ENCODE measurements at places on chromosomes 3 and 15.

- DNase-seq, result no peak
Observed at GRCh38 chr3:58242340-58242739, 4.7 kb downstream of the ABHD6 start.

DNA sequence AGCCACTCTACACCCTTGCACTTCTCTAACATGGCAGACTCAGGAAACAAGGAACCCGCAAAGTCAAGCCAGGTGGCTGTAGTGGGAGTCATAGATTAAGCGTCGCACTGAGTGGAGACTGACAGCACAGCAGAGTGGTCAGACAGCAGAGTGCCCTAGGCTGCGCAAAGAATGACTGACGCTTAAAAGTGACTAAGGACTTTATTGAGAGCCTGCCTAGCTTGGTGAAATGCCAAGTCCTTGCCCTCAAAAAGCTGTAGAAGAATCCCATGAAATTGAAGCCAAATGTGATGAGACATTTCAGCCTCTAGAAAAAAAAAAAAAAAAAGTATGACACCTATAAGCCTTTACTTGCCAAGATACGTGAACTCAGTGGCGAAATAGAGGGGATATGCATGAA is 30.2 kb downstream of the NCEH1 start:
- no peak for DNase-seq

- DNase-seq, result no peak
Observed at GRCh38 chr15:63198371-63199250, 9.2 kb downstream of the RAB8B start.

DNA sequence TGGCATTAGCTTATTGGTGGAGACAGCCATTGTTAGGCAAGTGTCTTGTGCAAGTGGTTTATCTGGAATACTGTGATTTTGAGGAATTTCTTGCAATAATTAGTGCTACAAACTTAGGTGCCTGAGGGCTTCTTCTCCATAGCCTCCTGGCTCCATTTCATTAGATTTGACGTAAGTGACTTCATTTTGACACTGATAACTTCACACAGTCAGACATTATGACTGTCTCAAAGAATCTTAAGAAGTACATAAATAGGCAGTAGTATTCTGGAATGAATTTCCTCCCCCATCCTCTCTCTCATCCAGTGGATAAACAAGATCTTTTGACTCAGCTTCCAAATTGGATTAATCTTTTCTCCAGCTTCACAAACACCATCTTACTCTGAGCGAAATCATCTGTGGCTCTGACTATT is 19.0 kb downstream of the ARL14 start:
- DNase-seq, result no peak

DNA sequence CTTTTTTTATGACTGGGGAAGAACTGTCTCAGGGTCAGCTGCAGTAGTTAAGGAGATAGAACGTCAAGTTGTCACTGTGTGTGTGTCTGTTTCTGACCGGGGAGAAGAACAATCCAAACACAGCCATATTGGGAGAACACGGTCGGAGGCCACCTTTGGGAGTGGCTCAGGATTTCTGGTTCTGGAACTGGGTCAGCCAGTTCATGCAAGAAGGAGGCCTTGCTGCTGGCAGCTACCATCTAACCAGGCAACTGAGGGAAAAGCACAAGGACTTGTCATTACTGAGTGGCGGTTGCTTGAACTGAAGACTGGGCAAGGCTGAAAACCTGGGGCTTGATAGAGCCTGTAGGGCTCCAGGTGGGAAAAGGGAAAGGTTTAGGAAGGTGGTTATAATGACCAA is 24.6 kb downstream of the GLDN start:
- no peak for DNase-seq

- no peak for DNase-seq
Observed at GRCh38 chr15:85284497-85284896, 95.9 kb upstream of the AKAP13 start.

DNA sequence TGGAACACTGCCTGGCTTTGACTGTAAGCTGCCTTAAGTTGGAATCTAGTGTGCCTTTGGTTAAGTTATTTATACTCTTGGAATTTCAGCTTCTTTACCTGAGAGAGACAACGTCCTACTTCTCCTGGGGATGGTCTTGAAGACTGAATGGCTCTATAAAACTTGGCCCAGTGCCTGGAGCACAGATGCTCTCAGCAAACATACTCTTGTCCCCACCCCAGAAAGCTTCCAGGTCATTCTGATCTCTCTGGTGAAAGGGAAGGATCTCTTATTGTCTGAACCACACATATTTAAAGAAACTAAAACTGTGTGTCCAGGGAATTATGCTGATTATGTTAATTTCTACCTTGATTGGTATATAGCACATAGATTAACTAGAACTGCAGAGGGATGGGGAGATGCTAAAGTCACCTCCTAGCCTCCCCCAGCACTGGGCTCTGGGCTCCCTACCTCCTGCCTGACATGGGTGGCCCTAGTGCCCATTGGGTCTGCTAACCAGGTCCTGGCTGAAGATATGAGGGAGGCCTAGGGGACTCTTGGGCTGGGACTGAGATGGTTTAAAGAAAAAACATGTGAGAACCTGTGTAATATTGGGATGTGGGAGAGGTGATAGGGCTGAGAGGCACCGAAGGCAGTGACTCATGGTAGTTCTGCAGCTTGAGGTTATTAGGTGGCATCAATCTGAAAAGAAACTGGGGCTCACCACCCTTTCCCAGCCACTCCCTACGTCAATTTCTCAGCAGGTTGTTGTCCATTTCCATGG is 171.0 kb downstream of the RPLP1 start:
- DNase-seq, result no peak

DNA sequence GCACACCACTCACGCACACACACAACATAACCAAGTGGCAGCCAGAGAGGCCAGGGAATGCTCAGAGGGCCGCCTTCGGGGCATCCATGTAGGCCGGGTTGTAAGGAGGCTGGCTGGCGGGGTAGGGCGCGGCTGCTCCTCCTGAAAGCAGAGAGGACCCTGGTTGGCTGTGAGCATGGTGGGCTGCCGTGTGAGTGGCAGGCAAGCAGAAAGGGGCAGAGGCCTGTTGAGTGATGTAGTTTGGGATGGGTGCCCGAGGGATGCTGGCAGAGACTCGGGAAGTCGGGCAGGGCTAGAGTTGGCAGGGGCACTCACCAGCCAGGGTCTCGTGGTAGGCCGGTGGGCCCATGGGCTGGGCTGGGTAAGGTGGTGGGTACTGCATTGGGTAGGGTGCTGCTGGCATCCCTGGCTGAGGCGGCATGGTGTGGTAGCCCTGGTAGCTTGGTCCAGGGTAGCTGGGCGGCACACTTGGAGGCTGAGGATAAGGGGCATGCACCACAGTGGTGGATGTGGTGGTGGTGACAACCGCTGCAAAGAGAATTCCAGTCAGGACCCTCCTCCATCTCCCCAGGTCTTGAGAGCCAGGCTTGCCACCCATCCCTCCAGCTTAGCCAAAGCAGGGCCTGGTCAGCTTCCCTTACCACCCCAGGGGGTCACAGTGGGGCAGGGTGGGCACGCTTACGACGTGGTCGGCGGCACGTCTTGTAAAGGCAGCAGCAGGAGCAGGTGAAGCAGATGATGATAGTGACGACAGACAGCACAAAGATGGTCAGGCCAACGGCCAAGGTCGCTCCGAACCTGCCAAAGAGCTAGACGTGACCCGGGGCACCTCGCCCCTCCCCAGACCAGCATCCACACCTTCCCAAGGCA is 22.7 kb downstream of the ATRIP start:
- no peak for DNase-seq

DNA sequence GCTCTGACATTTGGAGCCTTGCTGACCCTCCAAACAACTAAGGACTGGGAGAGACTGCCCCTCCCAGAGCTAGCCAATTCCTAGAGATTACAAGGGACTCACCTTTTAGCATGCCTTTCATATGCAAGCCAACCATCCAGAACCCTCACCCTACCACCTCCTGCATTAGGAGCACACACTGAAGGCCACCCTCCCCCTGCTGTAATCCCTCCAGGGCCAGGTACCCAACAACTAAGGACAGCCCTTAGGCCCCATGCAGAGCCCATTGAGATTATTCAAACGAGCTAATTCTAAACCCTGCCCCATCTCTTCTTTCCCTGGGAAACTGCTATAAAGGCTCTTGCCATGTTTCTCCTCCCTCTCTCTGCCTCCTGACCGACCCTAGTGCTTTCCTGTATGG is 352.6 kb downstream of the ERC2 start:
- DNase-seq, result no peak
